ENCODE measurements at places on chromosomes 1 and 21.
A peak's percentile ranks its signal among the peaks of the same experiment; 100 is the strongest.

- DNase-seq, result no peak
These were observed 13.3 kb upstream of the NBL1 start for GRCh38 chr1:19630720-19631395.

DNA sequence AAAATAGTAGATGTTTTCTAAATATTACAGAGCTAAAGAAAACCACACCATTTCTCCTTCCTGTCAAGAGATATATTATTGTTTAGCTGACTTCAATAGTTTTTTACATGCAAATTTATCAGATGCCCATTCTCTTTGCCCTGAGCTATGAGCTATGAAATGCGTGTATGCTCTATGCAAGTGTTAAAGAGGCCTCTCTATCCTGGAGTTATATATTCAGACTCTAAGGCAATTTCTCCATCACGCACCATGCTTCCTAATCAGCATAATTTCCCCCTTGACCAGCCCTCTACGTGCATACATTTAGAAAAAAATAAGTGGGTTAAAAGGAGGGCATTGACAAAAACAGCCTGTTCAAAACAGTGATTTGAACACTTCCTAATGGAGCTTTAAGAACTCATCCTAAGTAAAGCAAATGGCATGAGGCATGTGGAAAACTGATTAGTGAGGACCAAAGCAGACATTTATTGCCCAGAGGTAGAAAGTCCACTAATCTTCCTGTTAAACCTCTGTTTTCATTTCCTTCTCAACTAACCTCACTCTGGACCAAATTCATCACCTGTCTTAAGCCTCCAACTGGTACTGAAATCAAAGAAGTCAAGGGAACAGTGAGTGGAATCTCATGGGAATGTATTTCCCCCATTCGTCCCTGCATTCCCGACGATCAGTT is 565.8 kb upstream of the PKN2 start:
- peak; percentile 3 for DNase-seq

- no peak for DNase-seq
These were observed 14.7 kb upstream of the CYYR1 start for GRCh38 chr21:26587736-26588201.

- peak; percentile 91 for DNase-seq
These were observed 4.1 kb upstream of the AGTRAP start for GRCh38 chr1:11731691-11732283.

GRCh38 chr1:111990026-111990877 is 784 bp upstream of the KCND3 start:
- DNase-seq, result peak; percentile 83

- DNase-seq, result peak; percentile 55
These were observed 38.5 kb downstream of the MSTO1 start for GRCh38 chr1:155648207-155649147.

GRCh38 chr1:231993968-231994455 is 367.4 kb downstream of the DISC1 start:
- no peak for DNase-seq

DNA sequence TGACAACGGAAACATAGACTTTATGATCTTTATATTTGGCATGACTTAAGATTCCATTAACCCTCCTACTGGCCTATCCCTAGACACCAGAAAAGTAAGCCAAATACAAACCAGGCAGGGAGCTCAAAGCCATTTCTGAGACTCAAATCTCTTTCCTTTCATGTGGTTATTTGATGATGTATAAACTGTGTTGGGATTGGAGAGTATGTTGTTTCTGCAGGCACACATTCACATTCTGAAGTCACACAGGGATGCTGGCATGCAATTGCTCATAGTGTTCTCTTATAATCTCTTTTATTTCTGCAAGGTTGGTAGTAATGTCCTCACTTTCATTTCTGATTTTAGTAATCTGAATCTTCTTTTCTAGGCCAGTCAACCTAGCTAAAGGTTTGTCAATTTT is 5.8 kb downstream of the ZMYND12 start:
- DNase-seq, result no peak

DNA sequence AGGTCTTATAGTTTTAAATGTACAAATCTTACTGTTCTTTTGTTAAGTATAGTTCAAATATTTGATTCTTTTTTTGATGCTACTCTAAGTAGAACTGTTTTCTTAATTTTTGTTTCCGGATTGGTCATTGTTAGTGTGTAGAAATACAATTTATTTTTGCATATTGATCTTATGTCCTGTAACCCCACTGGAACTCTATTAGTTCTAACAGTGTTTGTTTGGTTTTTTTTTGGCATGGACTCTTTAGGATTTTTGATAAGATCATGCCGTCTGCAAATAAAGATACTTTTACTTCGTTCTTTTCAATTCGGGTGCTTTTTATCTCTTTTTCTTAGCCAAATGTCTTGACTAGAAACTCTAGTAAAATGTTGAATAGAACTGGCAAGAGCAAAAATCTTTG is 26.5 kb downstream of the GDAP2 start:
- no peak for DNase-seq

DNA sequence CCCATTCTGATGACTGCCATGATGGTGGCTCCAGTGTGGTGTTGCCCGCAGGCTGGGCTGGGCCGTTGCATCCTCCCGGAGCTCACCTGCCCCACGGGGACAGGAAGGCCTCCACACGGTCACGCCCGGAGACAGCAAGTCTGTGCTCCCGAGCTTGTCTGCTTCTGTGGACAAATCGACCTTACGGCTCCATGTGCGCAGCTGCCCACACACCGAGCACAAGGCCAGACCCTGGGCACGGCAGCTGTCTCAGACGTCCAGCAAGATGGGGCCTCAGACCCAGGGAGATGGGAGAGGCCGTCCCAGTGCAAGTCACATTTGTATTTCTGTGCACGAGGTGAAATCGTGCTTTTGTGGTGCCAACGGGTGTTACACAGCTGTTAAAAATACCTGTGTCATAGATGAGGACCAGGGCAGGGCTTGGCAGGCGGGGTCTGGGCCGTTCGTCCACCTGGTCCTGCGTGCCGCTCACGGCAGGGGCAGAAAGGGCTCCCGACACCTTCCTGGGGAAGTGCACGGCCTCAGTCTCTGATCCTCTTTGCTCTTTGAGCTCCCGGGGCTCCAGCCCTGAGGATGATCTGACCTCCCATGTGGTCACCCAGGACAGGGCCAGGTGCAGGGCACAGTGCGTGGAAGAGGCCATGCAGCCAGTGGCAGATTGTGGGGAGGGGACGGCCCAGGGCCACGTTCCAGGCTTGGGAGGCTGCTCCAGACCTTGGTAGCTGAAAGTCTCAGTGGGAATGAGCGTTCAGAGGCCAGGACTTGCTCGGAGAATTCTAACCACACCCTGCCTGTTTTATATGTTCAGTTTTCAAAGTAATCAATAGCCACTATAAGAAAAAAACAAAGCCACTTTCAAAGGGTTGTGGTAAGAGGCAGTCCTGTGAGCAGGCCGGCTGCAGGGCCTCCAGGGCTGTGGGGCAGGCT is 13.5 kb downstream of the COL6A1 start:
- no peak for DNase-seq

GRCh38 chr1:28642056-28642846 is 616 bp downstream of the TAF12 start:
- DNase-seq, result no peak

- DNase-seq, result peak; percentile 59
These were observed 26.6 kb downstream of the TENT5C start for GRCh38 chr1:117632269-117633067.

GRCh38 chr1:86110451-86111129 is 46.0 kb downstream of the COL24A1 start:
- DNase-seq, result no peak

- DNase-seq, result peak; percentile 21
These were observed 887 bp downstream of the SLC19A2 start for GRCh38 chr1:169484683-169485430.

GRCh38 chr1:232932486-232933425 is 17.7 kb upstream of the NTPCR start:
- no peak for DNase-seq

DNA sequence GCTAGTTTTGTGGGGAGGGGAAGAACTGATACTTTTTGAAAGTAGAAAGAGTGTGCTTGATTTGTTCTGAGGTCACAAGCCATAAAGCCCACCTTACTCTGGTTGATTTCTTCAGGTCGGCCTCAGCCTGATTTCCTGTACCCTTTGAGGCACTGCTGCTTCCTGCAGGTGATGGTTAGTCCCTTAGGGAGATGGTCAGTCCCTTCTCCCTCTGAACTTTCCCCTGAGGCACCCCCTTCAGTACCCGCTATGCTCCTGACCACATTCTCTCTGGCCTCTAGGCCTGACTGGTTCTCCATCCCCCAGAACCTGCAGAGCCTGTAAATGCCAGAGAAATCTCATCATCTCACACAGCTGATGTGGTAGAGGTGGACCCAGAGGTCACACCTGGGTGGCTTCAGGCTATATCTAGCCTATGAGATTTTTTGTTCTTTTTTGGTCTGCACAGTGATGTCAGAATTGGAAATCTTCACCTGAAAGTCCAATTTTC is 15.0 kb upstream of the ID3 start:
- no peak for DNase-seq

GRCh38 chr1:156648951-156649350 is 7.0 kb downstream of the BCAN start:
- DNase-seq, result peak; percentile 57

DNA sequence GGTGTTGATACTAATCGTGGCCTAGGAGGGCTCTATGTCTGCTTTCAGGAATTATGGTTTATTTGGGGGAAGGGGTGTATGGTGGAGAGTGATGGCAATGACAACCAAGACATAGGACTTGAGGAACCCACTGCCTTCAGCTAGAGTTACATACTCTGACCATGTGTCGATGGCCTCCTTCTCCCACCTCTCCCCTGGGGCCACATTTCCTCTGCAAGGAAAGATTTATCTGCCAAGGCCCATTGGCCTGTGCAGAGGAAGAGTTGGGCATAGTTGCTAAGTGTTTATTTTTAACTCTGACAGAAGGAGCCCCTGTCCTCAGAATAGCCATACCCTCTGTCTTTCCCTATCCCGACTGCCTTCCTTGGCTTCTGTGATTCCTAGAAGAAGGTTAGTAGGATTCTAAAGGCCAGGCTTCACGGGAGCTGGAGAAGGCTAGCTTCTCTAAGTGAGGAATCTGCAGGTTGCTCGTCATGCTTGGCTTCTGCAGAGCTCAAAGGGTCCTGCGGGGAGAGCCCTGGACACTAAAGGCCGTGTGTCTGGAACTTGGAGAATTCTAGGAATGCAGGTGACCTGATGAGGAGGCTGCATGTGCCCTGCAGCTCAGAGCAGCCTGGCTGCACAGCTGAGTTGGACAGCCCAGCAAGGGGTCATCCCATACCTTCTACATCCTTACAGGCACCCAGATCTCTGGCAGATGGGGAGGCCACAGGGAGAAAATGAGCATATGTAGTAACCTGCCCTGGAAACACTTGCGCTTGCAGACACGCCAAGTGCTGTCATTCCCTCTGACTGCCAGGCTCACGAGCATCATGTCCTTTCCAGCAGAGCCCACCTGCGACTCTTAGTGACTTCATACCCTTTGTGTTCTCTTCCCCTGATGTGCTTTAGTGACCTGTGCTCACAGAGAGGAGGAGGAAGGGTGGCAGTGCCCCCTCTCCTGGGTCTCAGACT is 9.7 kb downstream of the MAPKAPK2 start:
- peak; percentile 51 for DNase-seq

DNA sequence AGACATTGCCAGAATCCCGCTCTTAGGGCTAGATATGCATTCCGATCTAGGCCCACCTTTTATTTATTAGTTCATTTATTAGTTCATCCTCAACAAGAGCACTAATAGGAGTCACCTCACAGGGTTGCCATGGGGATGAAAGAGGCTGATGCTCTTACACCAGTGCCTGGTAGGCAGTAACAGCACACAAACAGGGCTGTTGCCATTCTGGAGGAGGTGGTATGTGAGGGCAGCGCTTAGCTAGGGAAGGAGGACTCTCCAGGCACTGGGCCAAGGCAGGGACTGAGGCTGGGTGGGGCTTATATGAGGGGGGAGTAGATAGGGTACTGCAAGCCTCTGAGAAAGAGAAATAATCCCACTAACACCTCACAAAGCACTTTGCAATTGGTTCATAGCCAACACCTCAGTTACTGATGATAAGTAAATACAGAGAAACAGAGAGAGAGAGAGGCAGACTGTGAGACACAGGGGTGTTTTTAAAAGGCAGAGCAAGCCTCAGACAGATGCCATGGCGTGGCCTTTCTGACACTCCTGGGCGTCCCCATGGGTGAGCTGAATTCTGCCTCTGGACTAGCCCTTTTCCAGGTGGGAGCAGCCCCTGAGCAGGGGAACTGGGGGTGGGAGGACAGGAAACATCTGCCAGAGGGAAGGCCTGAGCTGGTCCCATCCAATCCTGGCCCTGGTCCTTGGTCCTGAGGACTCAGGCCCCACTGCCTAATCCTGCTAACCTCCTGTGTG is 5.9 kb downstream of the FCGR2A start:
- DNase-seq, result no peak

DNA sequence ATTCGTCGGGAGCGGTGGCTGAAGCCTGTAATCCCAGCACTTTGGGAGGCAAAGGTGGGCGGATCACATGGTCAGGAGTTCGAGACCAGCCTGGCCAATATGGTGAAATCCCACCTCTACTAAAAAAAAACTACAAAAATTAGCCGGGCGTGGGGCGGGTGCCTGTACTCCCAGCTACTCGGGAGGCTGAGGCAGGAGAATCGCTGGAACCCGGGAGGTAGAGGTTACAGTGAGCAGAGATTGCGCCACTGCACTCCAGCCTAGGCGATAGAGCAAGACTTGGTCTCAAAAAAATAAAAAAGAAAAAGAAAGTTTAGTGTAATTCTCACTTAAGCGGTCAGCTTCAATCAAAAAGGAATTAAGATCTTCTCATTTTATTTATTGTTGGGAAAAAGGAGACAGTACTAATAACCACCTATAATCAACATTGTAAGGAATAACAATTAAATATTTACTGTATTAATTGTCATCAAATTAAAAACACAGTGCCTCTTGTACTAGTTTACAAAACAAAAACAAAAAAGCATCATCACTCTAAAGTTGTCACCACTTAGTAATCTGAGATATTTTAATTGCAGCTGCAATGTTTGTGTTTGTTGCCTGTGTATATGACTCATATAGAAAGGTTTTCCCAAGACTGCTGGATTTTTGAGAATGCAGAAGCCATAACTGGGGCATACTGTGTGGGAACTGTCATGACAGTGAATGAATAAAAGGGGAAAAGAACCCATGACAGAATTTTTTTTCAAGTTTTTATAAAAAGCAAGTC is 3.7 kb downstream of the FBXO42 start:
- DNase-seq, result no peak

GRCh38 chr1:177170756-177171535 is at the start of gene BRINP2:
TSS of gene BRINP2 (plus strand) at chr1:177170958. CDS start at chr1:177229877, 58,919 bp downstream.
- peak; percentile 93 for DNase-seq

DNA sequence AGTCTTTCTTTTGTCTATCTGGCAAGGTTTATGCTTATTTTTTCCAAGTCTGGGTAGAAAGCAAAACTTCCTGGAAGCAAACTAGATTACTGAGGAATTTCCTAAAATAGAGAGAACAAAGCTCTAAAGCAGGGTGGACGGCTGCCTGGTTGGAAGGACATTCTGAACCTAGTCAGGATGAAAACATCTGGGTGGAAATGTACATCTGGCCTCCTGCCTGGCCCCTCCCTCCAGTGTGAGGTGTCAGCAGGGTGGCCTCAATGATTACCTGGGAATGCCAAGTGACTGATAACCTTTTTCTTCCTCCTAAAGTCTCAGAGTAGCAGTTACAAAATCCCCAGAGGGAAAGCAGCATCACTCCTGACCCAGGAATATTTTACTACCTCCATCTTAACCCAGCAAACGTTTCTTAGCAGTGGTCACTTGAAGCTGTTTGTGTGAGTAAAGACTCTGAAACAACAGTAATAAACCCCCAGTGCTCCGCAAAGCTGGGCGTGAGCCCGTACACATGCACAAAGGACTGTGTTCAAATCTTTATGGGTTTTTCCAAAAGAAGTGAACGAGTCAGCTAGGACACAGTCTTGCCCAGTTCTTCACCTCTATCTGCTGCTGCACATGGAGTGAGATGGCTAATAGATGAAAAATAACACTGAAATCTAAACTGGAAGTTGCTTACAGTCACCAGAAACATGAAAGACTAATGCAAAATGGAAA is 18.9 kb downstream of the ANGPTL7 start:
- no peak for DNase-seq

All from H7 (cell line).